Esophagus muscularis mucosa (tissue), 4 donors: ENCODE measurements at places on chromosomes 2 and 18.

GRCh38 chr2:202114291-202114690, 41.2 kb downstream of the KIAA2012 start:
- no peak for DNase-seq

DNA sequence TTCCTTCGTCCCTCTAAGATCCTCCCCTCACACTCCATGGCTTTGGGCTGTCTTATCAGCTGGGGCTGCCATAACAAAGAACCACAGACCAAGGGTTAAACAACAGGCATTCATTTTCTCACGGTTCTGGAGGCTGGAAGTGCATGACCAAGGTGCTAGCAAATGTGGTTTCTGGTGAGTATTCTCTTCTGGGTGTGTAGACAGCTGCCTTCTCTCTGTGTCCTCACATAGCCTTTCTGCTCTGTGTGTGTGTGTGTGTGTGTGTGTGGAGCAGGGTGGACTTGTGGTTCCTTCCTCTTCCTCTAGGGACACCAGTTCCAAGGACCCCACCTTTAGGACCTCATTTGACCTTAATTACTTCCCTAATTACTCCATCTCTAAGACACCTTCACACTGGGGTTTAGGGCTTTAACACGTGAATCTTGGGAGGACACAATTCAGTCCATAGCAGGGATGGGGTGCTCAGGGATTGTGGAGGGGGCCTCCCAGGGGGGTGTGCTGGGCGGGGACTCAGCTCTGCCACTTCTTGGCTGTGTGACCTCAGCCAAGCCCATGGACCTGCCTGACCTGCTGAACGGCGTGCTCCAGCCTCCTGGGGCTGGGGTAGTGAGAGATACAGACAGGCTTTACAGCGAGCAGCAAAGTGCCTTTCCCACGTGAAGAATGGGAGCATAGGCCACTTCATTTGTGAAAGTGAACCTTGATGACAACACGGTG, 38.0 kb downstream of the ACKR3 start:
- no peak for DNase-seq

DNA sequence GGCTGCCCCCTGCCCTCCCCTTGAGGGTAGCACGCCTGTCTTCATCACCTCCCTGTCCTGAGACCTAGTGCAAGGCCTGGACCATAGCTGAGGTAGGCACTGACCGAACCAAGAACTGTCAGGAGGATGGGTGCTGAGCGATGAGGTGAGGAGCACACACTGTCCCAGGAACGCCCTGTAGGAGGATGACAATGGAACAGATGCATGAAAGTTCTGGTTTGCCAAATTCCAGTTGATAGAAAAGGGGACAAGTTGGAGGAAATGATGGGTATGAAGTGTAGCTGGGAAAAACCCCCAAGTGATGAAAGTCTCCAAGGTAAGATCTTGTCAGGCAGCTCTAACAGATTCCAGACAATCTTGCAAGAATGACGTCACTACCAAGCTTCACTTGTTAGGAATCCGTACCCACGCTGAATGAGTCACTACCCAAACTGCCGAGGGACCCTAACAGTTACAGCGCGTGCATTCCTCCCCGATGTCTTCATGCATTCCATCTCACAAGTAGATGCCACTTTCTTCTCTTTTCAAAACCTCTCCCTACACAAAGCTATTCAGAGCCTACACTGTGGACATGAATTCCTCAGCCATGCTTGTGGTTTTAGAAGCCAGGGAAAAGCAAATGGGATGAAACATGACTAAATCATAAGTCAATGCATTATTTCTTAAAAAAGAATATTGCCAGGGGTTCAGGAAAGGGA, 27.6 kb downstream of the MRPL33 start:
- peak; percentile 91 for DNase-seq

- peak; percentile 86 for DNase-seq
These were observed 260.0 kb downstream of the TNS1 start for GRCh38 chr2:217742841-217743240.

- no peak for DNase-seq
These were observed 80.7 kb upstream of the MEX3C start for GRCh38 chr18:51278045-51278649.

DNA sequence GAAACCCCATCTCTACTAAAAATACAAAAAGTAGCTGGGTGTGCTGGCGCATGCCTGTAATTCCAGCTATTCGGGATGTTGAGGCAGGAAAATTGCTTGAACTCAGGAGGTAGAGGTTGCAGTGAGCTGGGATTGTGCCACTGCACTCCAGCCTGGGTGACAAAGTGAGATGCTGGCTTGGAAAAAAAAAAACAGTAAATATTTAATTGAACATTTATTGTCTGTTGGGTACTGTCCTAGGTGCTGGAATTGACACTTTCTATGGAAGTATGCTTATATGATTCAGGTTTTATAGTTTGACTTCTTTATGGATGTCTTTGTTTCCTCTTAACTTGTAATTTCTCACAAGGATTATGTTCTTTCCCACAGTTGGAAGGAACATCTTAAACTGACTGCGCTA, 633.1 kb upstream of the SETBP1 start:
- DNase-seq: no peak

DNA sequence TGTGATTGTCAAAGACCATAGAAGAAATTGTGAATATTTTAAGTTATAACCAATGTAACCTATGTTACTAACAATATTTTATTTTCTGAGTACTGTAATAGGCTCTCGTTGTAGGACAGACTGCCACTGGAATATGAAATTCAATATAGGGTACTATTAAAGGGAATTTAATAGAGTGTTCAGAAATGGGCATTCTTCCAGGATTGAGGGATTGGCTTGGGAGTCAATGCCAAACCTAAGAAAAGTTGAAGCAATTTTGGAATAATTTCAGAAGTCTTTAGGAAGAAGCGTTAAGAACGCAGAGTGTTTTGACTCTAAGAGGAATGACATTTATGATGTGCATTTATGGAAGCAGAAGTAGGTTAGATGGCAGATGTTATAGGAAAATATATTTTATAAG, 79.0 kb downstream of the ACVR2A start:
- DNase-seq: no peak

DNA sequence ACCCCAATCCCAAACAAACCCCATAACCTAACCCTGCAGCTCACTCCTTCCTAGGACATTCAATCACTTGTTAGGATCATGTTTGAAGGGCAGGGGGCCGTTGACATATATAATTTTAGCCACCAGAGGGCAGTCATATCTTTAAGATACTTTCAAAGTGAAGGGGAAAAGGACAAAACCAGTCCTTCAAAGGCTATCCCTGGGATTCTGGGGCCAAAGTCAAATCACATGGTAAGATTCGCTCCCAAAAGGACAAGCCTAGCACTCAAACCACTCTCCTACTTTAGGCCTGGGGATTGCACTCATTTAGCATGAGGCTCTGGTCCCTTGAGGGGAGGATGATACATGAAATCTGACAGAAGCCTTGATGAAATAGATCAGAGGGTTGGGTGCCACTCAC, 44.6 kb downstream of the HAUS1 start:
- no peak for DNase-seq

- no peak for DNase-seq
These were observed 178.6 kb downstream of the NEDD4L start for GRCh38 chr18:58222432-58223125.

- no peak for DNase-seq
These were observed 24.7 kb downstream of the MGAT5 start for GRCh38 chr2:134278553-134278952.

- DNase-seq: no peak
These were observed 225.8 kb downstream of the RNF152 start for GRCh38 chr18:61666876-61667590.

DNA sequence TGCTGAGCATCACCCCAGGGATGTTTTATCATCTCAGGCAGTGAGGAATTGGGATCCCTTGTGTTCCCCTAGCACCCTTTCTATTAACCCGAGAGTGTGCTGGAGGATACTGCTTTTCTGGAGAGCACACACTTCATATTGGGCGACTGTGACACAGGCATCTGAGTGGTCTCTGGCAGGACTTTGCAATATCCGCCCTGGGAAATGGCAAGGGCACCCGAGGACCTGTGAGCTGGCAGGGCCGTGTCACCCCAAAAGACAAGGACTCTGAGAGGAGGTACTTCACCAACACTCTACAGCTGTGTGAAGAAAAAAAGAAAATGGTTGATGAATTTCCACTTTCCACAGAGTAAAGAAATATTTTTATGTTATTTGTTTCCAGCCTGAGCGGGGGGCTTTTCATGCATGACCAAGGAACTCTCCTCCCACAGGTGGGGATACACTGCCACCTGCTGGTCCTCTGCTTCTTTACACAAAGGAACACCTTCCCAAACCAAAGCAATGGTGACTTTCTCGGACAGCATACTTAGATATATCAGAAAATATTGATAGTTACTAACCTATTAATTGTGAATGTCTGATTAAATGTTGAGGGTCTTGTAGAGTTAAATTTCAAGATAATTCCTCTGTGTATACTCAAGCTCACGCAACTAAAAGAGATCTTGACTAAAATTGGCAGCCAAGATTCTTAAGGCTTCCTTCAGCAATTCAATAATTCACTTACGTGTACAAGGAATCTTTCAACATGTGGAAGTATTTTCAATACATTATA, 45.9 kb upstream of the REG3G start:
- DNase-seq: no peak

DNA sequence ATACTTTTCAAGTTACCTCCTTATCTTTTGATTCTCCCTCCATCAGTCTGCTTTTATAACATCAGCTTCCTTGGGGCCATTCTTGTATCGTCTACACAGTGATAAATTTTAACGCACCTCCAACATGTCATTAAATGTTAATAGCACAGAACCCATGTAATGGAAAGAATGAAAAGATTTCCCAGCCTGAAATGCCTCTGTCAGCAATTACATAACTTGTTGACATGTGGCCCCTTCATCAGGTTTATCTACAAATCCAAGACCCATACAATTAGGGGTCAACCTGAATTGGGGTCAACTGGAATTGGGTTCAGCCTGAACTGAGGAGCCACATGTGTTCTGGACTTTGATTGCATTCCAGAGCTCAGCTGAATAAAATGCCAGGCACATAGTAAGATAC, 148.2 kb upstream of the KLF7 start:
- DNase-seq: no peak

DNA sequence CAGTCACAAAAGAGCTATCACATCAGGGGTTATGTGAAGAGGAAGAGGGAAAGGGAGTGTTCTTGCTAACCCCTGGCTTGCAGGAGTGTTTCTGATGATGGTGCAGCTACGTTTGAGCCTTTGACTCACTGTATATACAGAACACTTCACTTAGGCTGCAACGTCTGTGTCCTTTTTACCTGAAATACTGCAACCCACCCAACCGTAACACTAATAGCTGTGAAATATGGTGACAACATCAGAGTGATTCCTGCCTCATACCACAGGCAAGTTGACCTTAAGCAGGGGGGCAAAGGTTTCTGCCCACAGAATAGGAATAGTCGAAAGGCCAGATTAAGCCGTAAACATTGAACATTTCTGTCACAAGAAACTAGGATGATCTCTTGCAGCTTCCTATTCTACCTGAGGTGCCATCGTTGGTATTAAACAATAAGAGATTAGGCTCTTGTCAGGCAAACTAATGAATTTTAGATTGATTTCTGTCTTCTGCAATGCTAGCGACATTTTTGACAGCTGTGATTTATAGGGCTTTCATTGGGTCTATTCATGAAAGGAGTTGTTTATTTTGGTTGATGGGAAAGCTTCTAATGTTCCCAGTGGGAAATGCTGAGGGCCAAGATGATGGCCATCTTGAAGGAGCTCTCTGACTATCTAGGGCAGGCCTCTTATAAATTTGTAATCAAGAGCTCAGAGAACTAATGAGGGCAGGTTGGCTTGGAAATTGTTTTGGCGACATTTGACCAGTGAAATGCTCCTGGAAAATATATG, 316.8 kb downstream of the PIK3C3 start:
- DNase-seq: no peak

GRCh38 chr2:43328133-43328532, 101.7 kb upstream of the ZFP36L2 start:
- no peak for DNase-seq

- DNase-seq: no peak
These were observed 1271.8 kb upstream of the CHAC2 start for GRCh38 chr2:52495816-52496215.

DNA sequence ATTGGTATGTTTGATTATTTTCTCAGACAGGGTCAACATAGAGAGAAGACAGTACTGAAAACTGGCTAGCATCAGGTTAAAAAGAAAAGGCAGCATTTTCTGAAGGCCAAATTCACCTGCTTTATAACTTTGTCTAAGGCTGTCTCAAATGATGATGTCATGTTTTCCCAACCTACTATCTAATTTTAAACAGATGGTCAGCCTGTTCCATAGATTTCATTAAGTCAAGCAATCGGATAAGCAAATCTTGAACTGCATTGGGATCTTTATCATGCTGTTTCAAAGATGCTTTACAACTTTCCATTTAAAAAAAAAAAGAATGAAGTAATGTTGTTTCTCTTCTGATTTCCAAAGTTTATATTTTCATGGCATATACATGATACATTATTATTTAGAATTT, 56.3 kb upstream of the SPOPL start:
- no peak for DNase-seq

DNA sequence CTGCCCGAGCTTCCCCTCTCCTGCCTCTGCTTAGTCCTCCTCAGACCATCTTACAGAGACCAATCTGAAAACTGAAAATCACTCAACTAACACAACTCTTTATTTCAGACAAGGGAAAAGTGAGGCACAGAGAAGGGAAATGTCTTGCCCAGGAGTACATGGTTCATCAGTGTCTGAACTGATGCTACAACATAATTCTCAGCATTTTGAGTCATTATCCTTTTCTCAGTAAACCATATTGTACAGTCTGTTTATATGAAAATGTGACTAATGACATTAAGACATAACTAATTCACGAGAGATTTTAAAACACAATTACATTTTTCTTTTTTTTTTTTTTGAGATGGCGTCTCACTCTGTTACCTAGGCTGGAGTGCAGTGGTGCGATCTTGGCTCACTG, 62.7 kb downstream of the ITSN2 start:
- no peak for DNase-seq

- no peak for DNase-seq
These were observed 107.3 kb upstream of the MGAT5 start for GRCh38 chr2:134146620-134147019.
